ENCODE measurements at places on chromosomes 6 and 20.

GRCh38 chr6:84645000-84645399 lies 119.4 kb downstream of the TBX18 start:
- no peak for DNase-seq

- peak; percentile 67 for DNase-seq
Observed at GRCh38 chr20:44209686-44210405, 725 bp downstream of the OSER1 start.

- no peak for DNase-seq
Observed at GRCh38 chr6:144405163-144405562, 120.0 kb downstream of the UTRN start.

DNA sequence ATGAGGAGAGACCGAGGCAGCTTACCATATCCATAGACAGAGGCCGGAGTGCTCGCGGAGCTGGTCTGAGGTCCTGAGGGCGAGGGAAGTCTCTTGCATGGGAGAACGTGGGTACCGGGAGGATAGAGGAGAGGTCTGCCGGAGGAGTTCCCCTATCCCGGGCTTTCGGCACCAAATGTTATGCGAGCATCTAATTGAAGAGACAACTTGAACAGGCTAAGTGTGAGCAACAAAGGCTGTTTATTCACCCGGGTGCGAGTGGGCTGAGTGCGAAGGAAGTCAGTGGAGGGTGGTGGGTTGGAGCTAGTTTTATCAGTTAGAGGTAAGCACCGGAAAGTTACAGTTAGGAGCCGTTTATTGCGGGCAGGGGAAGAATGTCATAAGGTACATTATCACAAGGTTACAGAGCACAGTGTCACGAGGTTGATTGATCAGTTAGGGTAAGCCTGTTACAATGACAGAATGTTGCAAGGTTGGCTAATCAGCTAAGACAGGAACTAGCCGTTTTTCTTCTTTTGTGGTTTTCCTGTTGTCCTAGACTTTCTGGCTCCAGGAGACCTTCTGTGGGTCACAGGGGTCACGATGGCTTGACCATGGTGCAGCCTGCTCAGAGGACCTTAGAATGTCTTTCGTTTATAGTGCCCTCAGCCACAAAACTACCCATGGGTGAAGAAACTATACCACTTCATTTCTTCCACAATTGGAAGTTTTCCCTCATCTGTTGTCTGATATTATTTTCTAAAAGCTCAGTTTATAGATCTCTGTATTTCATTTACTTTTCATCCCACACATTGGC lies 746.0 kb upstream of the ADGRB3 start:
- no peak for DNase-seq

GRCh38 chr6:104472021-104472901 lies 387.5 kb downstream of the HACE1 start:
- no peak for DNase-seq

GRCh38 chr6:99575544-99576227 lies 7.2 kb upstream of the CCNC start:
- DNase-seq: no peak

DNA sequence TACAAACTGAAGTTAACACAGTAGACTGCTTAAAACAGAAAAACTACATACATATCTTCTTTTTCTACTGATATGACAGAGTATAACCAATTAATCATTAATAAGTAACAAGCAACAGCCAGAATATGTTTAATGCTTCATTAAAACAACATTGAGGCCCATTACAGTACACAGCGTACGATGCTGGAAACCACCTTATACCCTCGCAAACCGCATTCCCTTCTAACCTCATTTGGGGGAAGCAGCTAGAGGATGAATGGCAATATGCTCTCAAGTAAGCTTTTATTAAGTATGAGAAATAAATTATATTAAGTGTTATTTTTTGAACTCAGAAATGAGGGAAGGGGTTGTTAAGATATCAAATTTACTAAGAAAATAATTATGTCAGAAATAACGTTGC lies 142.4 kb downstream of the GMDS start:
- DNase-seq: no peak

Measured in activated CD8-positive, alpha-beta memory T cell treated with anti-CD3 and anti-CD28 coated beads for 24 hours (primary cell).